ENCODE measurements at places on chromosomes 3 and 15.

DNA sequence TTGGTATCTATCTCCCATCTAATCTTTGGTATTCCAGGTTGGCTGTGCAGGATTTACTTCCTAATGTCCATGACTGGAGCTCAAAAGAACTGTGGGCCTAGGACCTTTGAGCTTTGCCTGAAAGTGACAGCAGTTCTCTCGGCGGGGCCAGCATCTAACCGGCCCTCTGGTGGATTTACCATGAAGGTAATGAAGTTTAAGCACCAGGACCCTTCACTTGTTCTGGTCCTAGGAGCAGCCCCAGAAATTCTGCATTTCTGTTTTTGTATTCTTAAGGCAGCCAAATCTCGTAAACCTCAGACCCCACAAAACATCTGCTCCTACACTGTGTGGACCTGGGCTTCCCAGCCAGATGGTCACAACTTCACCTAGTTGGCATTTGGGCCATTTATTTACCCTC is 13.0 kb downstream of the CALML4 start:
- DNase-seq: no peak

GRCh38 chr3:11904157-11904556 is 57.5 kb upstream of the TAMM41 start:
- no peak for DNase-seq

GRCh38 chr3:73637042-73637441 is 12.3 kb upstream of the PDZRN3 start:
- no peak for DNase-seq

DNA sequence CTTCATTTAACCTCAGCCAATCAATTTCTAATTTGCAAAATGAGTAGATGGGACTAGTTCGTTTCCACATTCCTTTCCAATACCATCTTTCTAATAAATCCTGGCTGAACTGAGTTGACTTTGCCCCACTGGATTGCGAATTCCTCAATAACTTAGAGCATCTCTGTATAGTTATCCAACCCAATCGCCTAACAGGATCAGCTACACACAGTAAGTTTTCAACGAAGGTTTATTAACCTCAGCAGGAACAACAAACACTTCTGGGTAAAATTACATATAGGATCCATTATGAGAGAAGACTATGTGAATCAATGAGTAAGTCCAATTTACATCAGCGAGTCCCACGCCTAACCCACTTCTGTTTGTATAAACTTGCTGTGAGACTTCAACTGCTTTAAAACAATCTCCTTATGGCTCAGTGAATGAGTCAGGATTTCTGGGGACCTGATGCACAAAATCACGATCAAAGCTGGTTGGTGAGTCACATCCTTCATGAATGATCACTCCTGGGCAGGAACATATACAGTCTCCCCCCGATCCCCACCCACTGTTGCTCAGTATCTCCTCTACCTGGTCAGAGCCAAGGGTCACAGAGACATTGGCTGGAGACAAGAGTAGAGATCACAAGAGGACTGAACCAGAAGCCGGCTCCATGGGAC is 142.8 kb downstream of the EDEM1 start:
- DNase-seq: no peak

DNA sequence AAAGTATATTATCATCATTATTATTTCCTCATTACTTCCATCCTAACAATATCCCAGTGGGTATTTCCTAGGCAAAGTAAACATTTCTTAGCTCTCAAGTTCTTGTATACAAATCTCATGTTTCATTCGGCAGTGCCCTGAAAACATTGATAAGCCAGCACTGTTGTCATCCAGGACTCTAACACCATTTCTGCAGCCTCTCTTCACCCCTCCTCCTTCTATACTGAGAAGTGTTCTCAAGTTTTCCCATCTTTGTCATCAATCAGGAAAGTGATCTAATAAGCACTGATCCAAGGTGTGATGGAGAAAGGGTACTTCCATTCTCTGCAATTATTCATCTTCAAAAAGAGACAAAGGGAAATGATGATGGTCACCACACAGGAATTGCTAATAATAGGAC is 168.4 kb upstream of the CCDC54 start:
- DNase-seq: no peak
